ENCODE measurements at places on chromosomes 4 and X.

DNA sequence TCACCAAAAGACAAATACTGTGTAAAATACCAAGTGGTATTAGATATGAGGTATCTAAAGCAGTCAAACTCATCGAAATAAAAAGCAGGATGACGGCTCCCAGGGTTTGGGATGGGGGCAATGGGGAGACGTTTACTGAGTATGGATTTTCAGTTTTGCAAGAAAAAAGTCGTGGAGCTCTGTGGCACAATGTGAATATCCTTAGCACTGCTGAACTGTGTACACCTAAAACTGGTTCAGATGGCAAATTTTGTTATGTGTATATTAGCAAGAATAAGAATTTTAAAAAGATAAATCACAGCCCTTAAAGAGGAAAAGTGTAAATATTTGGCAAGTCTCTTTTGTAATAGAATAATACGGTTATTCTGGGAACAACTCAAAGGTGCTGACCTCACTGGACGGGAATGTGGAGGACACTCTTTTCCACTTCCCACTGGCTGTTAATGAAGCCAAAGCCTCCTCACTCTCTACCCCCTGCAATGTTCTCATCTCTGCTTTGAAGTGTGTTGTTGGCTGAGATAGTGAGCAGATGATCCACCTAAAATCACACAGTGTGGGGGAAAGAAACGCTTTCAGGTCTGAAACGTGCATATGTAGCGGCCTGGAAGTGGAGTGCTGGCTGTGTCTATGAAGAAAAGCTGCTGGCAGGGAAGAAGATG, 49.2 kb downstream of the SEL1L3 start:
- no peaks in the 10 kb centered on the region for H3K4me1 ChIP-seq
- no peaks in the 10 kb centered on the region for H3K36me3 ChIP-seq
- DNase-seq, result no peak
- no peaks in the 10 kb centered on the region for H3K27me3 ChIP-seq
- no peak overlapping the region for H3K27ac ChIP-seq

DNA sequence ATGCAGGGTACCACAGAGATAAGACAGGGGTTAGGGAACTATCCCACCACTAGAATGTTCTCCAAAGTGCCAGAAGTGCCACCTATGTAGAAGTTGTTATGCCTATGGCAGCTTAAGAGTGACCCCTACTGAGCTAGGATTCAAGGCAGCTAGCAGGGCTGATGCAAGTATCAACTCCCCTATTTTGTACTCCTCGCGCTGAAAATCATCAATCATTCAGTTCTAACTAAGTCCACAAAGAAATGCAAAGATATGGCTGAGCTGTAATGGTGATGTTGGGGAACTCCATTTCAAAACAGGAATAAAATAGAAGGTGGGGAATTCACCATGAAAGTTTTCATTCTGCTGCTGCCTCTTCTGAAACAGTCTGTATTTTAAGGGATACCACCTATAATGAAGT, 13.8 kb downstream of the ACSL4 start:
- H3K36me3 ChIP-seq, result no peaks in the 10 kb centered on the region
- H3K4me3 ChIP-seq, result no peak overlapping the region
- no peaks in the 10 kb centered on the region for H3K27me3 ChIP-seq
- DNase-seq, result no peak
- no peak overlapping the region for H3K27ac ChIP-seq

DNA sequence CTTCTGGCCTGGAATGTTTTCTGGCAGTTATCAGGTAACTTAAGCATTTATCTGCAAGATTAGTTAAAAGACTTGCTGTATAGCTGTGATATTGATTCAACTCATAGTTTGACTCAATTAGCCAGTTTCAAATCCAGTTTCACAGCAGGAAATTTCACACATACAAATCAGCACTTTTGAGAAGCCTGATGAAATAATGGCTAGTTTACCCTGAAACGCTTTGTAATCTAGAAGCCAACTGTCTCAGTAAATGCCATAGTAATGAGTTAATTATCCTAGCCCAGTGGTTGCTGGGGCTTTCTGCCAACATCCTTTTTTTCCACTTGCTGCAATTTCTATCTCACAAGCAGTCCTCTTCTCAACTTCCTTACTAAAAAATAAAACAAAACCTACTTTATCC, 53.1 kb downstream of the ARHGEF38 start:
- H3K27ac ChIP-seq, result no peak overlapping the region
- H3K27me3 ChIP-seq, result no peaks in the 10 kb centered on the region
- H3K4me3 ChIP-seq, result no peak overlapping the region
- DNase-seq, result no peak

DNA sequence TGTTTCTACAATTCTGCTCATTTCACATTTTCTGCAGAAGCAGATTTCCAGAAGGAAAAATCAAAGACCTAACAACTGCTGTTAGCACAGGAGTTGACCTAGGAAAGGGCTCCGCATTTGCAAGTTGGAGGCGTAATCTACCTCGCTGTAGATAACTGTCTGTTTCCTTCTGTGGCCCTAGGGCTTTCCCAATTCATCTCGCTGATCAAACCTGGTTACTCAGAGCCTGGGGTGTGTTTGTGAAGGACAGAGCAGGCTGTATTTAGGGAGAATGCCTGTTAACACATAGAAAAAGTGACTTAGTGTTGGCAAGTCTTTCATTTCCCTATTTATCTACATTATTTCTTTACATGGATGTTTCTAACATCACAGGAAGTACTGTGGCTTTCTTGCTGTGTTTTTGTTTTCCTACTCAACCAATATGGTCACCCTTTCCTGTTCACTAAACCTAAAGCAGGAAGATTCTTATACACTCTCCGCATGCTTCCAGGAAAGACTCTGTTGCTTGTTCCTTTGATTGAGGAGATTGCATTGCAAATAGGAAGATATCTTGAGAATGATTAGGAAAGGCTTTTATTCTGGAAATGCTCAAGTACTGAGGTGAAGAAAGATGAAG, 40.5 kb downstream of the AGA start:
- no peaks in the 10 kb centered on the region for H3K4me1 ChIP-seq
- no peaks in the 10 kb centered on the region for H3K27me3 ChIP-seq
- DNase-seq, result no peak
- no peaks in the 10 kb centered on the region for H3K36me3 ChIP-seq

GRCh38 chrX:44314259-44314734, 29.2 kb downstream of the EFHC2 start:
- H3K27ac ChIP-seq, result no peak overlapping the region
- no peak overlapping the region for H3K4me3 ChIP-seq
- H3K36me3 ChIP-seq, result no peaks in the 10 kb centered on the region
- no peaks in the 10 kb centered on the region for H3K27me3 ChIP-seq

- H3K4me3 ChIP-seq, result peak overlapping the region; percentile 63
- H3K27ac ChIP-seq, result peak overlapping the region; percentile 57
- H3K4me1 ChIP-seq, result no peaks in the 10 kb centered on the region
- no peaks in the 10 kb centered on the region for H3K27me3 ChIP-seq
- H3K36me3 ChIP-seq, result peaks cover 13% of the 10 kb centered on the region
- DNase-seq, result no peak
These were observed 1.1 kb downstream of the PRAF2 start for GRCh38 chrX:49072712-49073095.

DNA sequence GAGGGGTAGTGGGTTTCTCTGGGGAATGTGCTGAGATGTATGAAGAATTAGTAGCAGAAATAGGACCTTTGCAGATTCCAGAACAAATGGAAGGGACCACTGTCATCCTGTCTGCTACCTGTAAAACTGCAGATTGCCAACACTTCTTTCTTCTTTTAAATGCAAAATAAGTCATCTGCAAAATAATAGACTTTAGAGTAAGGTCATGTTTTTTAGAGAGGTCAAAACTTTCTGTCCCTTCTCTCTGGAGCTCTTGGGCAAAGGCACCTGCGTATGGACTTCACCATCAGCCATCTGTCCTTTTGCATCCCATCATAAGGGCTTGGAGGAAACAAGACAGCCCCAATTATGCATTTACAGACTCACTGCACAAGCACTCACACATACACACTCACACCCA, 121.1 kb upstream of the PPARGC1A start:
- no peaks in the 10 kb centered on the region for H3K27me3 ChIP-seq
- H3K4me1 ChIP-seq, result no peaks in the 10 kb centered on the region
- H3K27ac ChIP-seq, result no peak overlapping the region
- DNase-seq, result no peak

GRCh38 chrX:94204524-94204923, 530.5 kb downstream of the FAM133A start:
- H3K4me1 ChIP-seq, result no peaks in the 10 kb centered on the region
- H3K27ac ChIP-seq, result no peak overlapping the region
- no peaks in the 10 kb centered on the region for H3K27me3 ChIP-seq
- no peak for DNase-seq
- H3K4me3 ChIP-seq, result no peak overlapping the region

DNA sequence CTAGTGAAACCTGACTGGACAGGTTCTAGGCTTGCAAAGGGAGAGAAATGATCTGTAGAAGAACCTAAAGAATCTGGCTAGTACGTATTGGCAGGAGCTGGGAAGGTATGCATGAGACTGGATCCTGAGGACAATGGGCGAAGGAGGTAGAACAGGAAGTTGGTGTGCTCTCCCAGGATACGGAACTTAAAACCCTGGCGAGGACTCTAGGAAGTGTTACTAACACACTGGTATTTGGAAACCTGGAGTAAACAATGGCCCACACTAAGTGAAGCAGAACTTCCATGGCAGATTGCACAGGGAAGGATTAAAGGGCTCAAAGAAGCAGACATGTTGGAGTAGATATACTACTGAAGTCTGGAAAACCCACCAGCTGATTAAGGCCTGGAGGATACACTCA, 9.1 kb downstream of the SYN1 start:
- H3K36me3 ChIP-seq, result no peaks in the 10 kb centered on the region
- peak; percentile 22 for DNase-seq
- H3K4me1 ChIP-seq, result no peaks in the 10 kb centered on the region
- H3K27ac ChIP-seq, result no peak overlapping the region
- H3K27me3 ChIP-seq, result no peaks in the 10 kb centered on the region

GRCh38 chr4:1658146-1658545, 26.0 kb downstream of the FAM53A start:
- H3K4me1 ChIP-seq, result no peaks in the 10 kb centered on the region
- H3K4me3 ChIP-seq, result no peak overlapping the region
- no peak overlapping the region for H3K27ac ChIP-seq
- H3K27me3 ChIP-seq, result no peaks in the 10 kb centered on the region

DNA sequence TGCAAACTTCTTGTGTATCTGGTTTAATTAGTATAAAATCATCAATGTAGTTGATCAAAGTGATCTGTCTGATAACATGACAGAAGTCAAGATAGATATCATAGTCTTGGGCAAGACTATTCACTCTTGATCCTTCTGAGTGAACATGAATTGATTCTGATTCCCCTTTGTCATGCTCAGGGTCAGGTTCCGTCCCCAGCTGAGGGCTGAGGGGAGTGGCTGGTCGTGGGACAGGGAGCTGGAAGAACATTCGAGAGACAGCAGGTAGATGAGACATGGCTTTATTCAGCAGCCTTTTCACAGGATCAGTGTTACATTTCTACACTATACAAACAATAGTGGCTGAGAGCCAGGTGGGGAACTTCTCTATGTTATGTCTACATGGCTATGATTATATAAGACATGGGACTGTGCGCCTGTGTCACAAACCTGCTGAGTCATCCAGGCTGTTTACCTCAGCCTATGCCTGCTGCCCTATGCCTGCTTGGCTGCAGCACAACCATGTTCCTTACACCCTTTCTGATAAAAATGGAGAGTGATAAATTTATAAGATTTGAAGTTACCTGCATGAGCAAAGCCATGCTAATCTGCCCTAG, 586.9 kb upstream of the NR3C2 start:
- H3K36me3 ChIP-seq, result no peaks in the 10 kb centered on the region
- no peaks in the 10 kb centered on the region for H3K4me1 ChIP-seq
- no peak for DNase-seq

GRCh38 chr4:38179690-38180377, 219.6 kb downstream of the PTTG2 start:
- no peak overlapping the region for H3K27ac ChIP-seq
- H3K4me3 ChIP-seq, result no peak overlapping the region
- peak; percentile 90 for DNase-seq
- H3K36me3 ChIP-seq, result no peaks in the 10 kb centered on the region

DNA sequence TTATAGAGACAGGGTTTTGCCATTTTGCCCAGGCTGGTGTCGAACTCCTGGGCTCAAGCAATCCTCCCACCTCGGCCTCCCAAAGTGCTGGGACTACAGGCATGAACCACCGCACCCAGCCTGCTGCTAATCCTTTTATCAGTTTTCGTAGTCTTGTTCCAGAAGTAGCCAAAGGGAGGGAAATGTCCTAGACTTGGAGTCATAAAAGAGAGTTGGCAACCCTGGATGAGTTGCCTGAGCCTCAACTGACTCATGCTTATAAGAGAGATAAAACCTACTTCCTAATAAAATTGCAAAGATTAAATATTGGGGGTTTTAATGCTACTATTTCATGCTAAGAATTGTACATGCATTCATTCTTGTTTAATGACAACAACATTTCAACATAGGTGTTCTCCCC, 44.3 kb downstream of the CD40LG start:
- no peak for DNase-seq
- H3K27me3 ChIP-seq, result no peaks in the 10 kb centered on the region
- H3K4me1 ChIP-seq, result no peaks in the 10 kb centered on the region
- peaks cover 6% of the 10 kb centered on the region for H3K36me3 ChIP-seq

DNA sequence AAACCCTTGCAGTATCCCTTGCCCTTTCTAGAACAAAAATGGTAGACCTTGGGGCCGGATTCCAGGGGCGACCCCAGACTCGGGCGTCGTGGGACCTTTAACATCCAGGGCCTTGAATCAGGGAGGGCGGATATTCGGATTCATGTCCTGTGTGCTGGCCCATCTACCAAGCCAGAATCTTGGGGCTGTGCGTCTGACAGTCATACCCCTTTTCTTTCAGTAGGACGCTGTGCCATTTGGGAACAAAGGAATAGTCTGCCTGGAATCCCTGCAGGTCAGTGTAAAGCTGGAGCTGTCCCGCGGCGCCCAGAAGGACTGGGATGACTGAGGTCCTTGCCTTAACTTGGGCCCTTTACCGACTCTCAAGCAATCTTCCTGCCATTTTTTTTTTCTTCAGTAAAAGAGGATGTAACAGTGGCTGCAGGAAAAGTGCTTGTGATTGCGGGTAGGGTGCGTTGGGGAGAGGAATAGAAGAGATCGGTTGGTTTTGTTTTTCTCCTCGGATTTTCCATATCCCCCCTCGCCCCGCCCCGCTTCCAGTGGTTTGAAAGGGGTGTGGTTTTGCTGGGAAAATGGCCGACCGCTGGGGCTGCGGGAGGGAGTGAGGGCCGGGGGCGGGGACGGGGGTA, 518 bp downstream of the ARMCX1 start:
- H3K27ac ChIP-seq, result peak overlapping the region; percentile 85
- no peaks in the 10 kb centered on the region for H3K4me1 ChIP-seq
- peak overlapping the region; percentile 35 for H3K4me3 ChIP-seq
- H3K27me3 ChIP-seq, result no peaks in the 10 kb centered on the region

- no peak overlapping the region for H3K4me3 ChIP-seq
- H3K36me3 ChIP-seq, result no peaks in the 10 kb centered on the region
- H3K27me3 ChIP-seq, result no peaks in the 10 kb centered on the region
- no peak overlapping the region for H3K27ac ChIP-seq
- no peaks in the 10 kb centered on the region for H3K4me1 ChIP-seq
- peak; percentile 52 for DNase-seq
These were observed 98.2 kb downstream of the PJA1 start for GRCh38 chrX:69066966-69067525.
